ENCODE measurements at places on chromosomes 6 and 20.

- no peak for DNase-seq
Measured at GRCh38 chr6:22368794-22369193, 72.0 kb upstream of the PRL start.

DNA sequence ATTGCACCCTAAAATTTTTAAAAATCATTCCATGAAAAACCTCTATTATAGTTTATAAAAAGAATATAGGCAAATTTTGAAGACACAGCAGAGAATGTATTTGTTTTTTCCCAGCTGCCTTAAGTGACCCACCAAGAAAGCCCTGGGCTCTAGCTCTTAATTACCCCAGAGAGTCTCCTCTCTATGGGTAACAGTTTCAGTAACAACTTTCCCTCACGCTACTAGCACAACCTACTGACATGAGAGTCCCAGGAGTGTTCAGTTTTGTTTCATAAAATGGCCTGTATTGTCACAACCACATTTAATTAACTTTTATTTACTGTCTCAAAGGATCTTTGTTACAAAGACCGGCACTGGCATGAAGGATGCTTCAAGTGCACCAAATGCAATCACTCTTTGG, 41.5 kb downstream of the FHL5 start:
- DNase-seq = no peak

DNA sequence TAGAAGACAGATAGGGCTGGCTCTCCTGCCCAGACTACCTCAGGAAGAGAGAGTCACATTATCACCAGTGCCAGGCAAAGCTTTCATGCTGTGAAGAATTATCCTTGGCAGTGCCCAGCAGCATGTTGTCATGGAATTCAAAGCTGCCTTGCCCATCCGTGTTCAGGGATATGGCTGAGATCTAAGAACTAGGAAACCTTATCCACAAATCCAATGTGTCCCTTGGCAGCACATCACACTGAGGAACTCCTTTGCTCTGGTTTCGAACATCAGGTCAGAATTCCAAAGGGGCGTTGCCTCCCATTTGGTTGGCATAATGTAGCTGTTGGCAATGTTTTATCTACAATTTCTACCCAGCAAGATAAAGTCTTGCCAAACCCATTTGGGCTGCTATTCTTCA, 52.7 kb downstream of the ADGRF1 start:
- DNase-seq = no peak

DNA sequence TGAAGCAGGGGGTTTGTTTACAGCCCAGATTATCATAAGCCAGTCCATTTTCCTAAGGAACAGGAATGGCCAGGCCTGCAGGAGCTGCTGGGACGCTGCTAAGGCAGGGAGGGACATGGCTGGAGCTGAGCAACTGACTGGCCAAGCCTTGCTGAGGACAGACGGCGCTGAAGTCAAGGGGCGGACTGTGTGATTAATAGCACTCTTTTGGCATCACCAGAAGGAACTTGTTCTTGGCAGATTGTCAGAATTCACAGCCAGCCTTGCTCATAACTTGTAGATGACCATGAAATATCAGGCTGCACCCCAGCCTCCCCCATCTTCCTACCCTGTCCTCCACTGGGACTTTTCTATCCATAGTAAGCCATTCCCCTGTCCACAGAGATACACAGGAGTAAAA, 218.8 kb upstream of the RNF24 start:
- no peak for DNase-seq

DNA sequence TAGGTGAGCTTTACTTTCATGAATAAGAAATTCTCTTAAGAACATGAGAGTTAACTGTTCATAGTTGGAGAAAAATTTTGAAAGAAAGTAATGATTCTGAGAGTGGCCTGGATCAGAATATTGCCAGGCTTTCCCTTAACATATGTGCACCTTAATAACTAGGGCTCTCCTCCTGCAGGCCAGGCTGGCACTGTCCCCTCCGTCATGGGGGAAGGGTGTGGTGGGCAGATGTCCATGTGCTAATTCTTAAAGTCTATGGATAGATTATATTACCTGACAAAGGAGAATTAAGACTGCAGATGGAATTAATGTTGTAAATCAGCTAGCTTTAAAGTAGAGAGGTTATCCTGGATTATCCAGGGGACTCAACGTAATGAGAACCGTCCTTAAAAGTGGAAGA, 10.9 kb upstream of the KLHL32 start:
- DNase-seq = no peak
